Calu3 (cell line): ENCODE measurements at places on chromosomes 7 and 10. TPM values are rescaled to one million over a fixed set of nuclear protein-coding genes. Genes with fewer than 3 reads are reported as not detected.

DNA sequence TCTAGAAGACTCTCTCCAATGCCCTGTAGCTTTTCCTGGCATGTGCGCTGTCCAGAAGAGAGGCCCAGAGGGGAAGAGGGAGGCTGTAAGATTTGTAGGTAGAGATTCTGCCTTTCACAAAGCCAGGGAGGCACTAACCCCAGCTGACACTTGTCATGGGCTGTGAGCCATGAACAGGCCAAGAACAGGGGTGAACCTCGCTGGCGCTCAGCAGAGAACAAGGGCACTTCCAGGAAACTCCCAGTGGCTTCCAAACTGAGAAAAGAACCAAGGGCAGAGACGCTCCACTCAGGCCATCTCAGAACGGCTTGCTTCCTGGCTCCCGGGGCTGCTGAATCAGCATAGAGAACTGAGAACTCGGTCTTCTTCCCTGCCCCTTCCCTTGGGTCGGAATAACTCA is 257.8 kb upstream of the ZNF32 start:
- no peak overlapping the region for H3K27ac ChIP-seq
- H3K27me3 ChIP-seq = no peaks in the 10 kb centered on the region
- H3K36me3 ChIP-seq = no peaks in the 10 kb centered on the region
- no peak for DNase-seq
- H3K4me1 ChIP-seq = no peaks in the 10 kb centered on the region
- H3K4me3 ChIP-seq = no peak overlapping the region

GRCh38 chr10:100182281-100182680 is 3.5 kb downstream of the ERLIN1 start:
- peaks cover 27% of the 10 kb centered on the region for H3K36me3 ChIP-seq
- peak overlapping the region; percentile 40 for H3K27ac ChIP-seq
- H3K4me3 ChIP-seq = no peak overlapping the region
- no peak for DNase-seq
- peaks cover 9% of the 10 kb centered on the region for H3K4me1 ChIP-seq

GRCh38 chr7:99733448-99733847 is 1.5 kb downstream of the CYP3A7 start:
- H3K4me1 ChIP-seq = no peaks in the 10 kb centered on the region
- H3K27me3 ChIP-seq = no peaks in the 10 kb centered on the region
- no peak overlapping the region for H3K27ac ChIP-seq
- DNase-seq = peak; percentile 16

TUBAL3 gene
- total RNA-seq = not detected in 2 replicates

NPSR1 gene
- not detected in 2 replicates for total RNA-seq
